ENCODE measurements at places on chromosomes 1 and 21.

DNA sequence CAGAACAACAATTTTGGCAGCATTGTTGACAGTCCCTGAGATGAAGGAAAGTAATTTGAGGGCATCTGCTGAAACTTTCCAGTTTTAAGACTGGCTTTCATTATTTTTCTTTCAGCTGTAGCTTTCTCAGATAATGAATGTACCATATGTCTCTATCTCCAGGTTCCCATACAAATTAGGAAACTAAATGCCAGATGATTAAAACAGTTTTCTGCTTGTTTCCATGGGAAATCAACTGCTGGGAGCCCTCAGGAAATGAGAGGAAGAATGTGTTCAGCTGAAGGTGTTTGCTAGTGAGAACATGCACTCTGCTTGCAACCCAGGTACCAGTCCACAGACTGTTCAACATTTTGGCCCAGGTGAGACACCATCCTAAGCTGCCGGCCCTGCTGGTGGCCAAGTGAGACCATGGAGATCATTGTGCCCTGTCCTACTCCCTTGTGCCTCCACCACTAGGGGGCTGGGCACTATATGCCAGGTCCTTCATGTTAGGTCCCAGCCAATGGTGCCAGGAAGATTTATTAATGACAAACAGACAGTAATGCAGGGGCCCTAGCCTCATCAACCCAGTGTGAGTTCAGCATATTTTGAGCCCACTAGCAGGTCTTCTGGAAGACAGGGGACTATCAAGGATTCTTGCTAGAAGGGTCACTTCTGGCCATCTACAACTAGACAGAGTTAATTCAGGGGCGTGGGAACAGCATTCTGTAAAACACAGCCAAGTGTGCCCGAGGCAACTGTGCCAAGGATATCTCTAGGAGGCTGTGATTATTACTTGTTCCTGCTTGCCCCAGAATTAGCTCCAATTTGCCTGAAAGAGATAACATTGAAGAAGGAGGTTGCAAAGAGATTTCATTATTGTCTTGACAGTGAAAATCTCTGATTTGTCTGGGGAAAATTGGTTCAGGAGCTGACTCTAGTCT lies 17.0 kb upstream of the LRRC8C start:
- no peak for DNase-seq

DNA sequence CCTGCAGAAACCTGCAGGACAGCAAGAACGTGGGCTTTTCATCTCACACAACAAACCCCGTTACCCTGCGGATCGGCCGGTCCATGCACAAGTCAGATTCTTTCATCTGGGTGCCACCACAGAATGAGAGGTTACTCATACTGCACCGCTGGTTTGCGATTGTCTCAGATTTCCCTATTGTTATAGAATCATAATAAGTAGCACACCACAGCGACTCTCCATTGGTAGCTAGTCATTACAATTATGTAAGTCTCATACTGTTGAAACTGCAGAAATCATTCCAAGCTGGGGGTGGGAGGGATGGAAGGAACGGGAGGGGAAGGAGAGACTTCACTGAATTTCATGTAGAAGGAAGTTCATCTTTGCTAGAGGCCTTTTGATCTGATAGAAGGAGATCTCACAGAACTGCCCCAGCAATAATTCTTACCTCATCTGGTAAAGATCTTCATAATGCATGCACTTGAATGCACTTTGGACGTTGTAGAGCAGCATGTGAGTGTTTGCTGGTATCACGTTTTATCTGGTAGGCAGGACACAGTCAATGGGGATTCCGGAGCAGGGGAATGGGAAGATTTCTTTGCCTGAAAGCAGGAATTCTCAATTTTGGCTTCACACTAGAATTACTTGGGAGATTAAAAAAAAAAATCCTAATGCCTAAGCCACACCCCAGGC lies 221.1 kb downstream of the KIF26B start:
- DNase-seq = no peak

GRCh38 chr1:171265686-171266085 lies 17.4 kb downstream of the FMO1 start:
- no peak for DNase-seq

DNA sequence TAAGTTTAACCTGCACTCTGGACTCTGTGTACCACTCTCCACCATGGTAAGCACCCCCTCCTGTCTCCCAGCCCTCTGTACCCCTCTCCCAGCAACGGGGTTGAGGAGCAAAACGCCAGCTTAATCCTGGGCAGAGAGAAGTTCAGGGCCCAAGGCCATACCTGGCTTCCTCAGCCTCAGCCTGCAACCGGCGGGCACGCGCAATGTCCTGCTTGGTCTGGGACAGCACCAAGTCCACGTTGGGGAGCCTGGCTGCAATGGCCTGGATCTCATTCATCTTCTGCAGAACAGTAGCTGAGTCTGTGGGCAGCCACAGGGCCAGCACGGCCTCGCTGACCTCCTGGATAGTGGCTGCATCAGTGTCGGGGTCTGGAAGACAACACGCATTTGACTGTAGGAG lies 33.9 kb downstream of the LAMB3 start:
- no peak for DNase-seq

DNA sequence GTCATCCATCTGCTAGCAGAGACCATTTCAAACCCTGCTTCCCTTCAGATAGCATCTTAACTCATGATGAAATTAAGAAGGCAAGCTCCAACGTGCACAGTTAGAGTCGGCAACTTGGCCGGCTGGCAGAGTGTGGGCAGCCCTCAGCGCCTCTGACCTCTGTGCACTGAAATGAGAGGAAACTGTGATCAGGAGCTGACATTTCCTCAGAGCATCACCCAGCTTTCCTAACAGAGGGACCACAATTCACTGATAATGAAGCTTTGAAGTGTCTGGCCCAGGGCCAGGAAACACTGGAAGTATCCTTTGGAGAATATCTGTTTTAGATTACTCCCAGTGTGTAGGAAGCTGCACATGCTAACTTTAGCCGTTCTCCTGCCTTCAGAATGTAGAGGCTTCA lies 145.0 kb upstream of the ZC3H11B start:
- DNase-seq = no peak

DNA sequence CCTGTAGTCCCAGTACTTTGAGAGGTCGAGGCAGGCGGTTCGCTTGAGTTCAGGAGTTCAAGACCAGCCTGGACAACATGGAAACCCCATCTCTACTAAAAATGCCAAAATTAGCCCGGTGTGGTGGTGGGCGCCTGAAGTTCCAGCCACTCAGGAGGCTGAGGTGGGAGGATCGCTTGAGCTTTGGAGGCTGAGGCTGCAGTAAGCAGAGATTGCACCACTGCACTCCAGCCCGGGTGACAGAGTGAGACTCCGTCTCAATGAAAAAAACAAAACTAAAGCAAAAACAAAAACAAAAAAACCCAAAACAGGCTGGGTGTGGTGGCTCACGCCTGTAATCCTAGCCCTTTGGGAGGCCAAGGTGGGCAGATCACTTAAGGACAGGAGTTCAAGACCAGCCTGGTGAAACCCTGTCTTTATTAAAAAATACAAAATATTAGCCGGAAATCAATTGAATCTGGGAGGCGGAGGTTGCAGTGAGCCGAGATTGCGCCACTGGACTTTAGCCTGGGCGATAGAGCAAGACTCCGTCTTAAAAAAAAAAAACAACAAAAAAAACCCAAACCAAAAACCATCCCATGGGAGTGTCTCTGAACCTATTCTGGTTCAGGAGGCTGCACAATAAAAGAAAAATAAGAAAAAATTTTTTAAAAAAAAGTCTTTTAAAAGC lies 1.7 kb upstream of the CGN start:
- DNase-seq = no peak

All from stimulated activated CD8-positive, alpha-beta memory T cell treated with anti-CD3 and anti-CD28 coated beads, Interleukin-7, amount 100 ng/mL, for 1 hour (primary cell).